ENCODE measurements at places on chromosomes 6 and 20.

GRCh38 chr20:58579069-58579818 is 64.0 kb upstream of the APCDD1L start:
- no peak for DNase-seq

DNA sequence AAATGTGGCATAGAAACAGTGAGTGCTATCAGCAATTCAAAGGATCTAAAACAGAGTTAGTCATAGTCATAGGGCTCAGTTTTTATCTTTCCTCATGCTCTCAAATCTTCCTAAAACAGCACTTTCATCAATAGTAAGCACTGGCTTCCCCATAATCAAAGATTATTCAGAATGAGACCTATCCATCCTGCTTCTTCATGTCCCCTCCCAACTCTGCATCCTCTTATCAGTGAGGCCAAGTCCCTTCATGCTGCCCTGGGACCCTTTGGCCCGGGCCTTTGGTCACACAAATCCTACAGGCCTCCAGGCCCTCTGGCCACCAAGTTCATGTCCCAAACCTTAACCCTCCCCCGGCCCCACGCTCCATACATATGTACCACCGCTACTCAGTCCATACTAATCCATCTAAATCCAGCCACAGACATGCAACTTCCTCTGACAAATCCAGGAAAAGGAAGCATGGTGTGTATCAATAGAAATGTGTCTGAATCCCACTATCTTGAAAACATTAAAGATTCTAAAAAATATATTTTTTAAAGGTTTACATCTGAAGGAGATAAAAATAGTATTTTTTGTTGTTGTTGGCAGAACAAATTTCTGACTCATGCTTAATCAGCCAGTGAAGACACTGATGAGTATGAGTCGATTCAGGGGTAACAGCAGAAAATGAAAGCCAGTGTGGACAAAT is 143.5 kb downstream of the PDE7B start:
- no peak for DNase-seq

DNA sequence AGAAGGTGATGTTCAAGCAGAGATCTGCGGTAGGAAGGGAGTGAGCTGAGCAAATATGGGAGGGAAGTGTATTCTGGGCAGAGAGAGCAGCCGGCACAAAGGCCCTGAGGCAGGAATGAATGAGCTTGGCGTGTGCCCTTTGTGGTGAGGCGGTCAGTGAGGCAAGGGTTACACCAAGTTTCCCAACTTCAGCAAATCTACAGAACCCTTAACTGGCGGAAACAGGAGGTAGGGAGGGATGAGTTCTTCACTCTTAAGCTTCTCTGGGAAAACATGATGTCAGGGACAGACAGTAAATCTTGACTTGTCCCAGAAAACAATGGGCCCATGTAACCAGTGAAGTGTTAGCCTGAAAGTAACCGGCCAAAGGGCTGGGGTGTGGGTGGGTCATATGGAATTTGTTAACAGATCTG is 97.1 kb upstream of the PTPN1 start:
- DNase-seq = no peak

DNA sequence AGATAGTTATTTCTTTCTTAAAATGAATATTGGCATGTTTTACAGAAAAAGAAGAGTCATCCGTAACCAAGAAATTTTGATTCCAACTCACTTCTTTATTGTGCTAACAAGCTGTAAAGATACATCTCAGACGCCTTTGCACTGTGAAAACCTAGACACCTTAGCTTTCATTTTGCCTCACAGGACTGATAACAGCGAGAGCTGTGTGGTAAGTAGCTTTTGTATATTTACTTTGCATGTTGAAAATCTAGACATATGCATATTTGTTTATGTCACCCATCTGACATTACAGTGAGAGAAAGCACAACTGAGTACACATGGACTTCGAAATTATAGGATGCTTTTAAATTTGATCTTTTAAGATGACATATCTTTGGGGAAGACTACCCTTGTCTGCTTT is 64.7 kb downstream of the CCN2 start:
- no peak for DNase-seq

DNA sequence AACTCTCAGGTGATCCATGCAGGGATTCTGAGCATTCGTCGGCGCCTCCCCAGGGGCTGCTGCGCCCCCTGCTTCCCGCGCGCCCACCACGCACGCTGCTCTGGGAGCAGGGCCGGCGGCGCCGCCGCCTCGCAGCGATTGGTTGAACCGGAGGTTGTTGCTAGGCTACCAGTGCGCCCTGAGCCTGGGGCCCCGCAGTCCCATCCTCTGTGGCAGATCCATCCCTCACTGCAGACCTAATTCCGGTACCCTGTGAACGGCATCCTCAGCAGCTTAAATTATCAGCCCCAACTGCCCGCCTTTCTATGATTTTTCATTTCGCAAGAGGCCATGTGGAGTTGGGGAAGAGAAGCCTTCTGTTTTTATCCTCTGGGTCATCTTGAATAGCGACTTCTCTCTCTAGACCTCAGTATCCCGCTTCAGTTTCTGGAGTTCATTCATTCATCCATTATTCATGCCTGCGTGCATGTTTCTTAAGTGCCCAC is 15.4 kb downstream of the PNPLA1 start:
- no peak for DNase-seq

- no peak for DNase-seq
Measured at GRCh38 chr20:59673998-59674445, 69.7 kb downstream of the PHACTR3 start.

- DNase-seq = peak; percentile 35
Measured at GRCh38 chr20:35207950-35208611, 18.4 kb upstream of the MMP24 start.

GRCh38 chr6:41934278-41935192 is 7.1 kb downstream of the CCND3 start:
- no peak for DNase-seq

- DNase-seq = no peak
Measured at GRCh38 chr6:164749221-164750064, 560.0 kb downstream of the C6orf118 start.

- DNase-seq = no peak
Measured at GRCh38 chr20:698276-698675, 22.7 kb upstream of the SCRT2 start.

GRCh38 chr20:38125157-38126056 is 39.7 kb downstream of the TGM2 start:
- DNase-seq = no peak

GRCh38 chr6:31815025-31815838 is at the start of the genes HSPA1A and HSPA1L:
Gene HSPA1A, plus strand, starts transcription at chr6:31815543. Its CDS starts 214 bp downstream, at chr6:31815757.
Gene HSPA1L, minus strand, starts transcription at chr6:31815283. Its CDS starts 3,311 bp downstream, at chr6:31811972.
- DNase-seq = no peak

DNA sequence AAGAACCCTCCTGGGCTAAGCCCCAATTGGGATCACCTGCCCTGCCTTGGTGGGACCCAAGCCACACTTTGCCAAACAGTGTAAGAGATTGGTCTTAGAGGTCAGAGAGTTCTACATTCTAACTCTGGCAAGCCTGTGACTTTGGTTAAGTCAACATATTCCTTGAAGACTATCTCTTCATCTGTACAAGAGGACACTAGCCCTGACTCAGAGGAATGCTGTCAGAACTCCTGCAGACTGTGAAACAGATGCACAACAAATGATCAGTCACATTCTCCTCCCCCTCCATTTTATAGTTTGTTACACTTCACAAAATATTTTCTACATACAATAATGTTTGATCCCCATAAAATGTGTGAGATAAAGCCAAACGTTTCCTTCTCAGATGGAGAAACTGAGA is 91.7 kb upstream of the EPB41L1 start:
- DNase-seq = no peak

DNA sequence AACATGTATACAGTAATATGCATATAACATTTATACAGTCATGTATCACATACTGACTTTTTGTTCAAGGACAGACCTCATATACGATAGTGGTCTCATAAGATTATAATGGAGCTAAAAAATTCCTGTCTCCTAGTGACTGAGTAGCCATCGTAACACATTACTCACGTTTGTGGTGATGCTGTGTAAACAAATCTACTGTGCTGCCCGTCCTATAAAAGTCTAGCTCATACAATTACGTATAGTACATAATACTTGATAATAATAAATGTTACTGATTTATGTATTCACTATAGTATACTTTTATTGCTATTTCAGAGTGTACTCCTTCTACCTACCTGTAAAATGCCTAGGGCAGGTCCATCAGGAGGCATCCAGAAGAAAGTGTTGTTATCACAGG is 17.4 kb downstream of the SERAC1 start:
- no peak for DNase-seq

DNA sequence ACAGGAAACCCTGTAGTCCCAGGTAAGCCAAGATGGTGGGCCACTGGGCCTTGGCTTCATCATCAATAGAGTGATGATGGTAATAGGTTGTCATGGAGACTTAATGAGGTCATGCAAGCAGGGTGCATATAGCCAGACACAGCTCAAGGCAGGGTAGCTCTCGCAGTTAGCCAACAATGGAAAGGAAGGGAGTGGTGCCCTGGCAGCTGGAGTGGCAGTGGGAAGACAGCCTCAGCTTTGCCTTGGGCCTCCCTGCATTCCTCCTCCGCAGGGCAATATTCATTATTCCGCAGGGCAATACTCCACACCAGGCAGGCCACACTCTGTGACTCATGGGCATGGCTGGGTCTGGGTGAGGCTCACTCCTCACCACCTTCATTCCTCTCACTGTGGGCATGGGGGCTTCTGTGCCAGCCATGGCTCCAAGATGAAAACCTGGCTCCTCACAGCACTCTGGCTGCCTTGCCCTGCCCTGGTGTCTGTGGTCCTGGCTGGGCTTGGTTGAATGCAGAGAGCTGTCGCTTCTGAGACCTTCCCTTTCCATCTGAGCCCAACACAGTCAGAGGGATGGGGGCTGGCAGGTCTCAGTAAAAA is 163.1 kb upstream of the PMEPA1 start:
- no peak for DNase-seq
